ENCODE measurements at places on chromosomes 11 and 22. TPM values are rescaled to one million over a fixed set of nuclear protein-coding genes. Genes with fewer than 3 reads are reported as not detected.
A peak's percentile ranks its signal among the peaks of the same experiment; 100 is the strongest.

- H3K4me1 ChIP-seq = peaks cover 4% of the 10 kb centered on the region
- peaks cover 2% of the 10 kb centered on the region for H3K36me3 ChIP-seq
- no peak overlapping the region for H3K4me3 ChIP-seq
- peaks cover 3% of the 10 kb centered on the region for H3K27me3 ChIP-seq
- H3K27ac ChIP-seq = no peak overlapping the region
Measured at GRCh38 chr22:43407591-43407990, 4.2 kb upstream of the MPPED1 start.

DNA sequence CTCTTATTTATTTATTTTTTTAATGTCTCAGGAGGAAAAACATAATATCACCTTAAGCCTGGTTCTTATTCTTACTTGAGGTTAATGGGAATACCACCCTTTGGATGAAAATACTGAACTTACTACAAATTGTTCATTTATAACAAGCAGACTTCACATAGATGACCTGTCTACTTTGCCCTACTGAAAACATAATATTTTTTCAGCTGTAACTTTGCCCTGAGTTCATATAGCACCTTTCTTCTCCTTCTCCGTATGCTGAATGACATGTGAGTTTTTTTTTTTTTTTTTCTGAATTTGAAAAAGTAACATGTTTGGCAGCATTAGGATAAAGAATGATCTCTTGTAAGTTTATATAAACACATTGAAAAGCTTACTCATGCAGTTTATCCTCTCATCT, 186.8 kb downstream of the TMEM135 start:
- DNase-seq = no peak
- no peak overlapping the region for H3K27ac ChIP-seq
- H3K4me1 ChIP-seq = no peaks in the 10 kb centered on the region

GRCh38 chr22:28795932-28796856, 4.2 kb downstream of the XBP1 start:
- DNase-seq = no peak
- no peak overlapping the region for H3K27ac ChIP-seq
- H3K4me3 ChIP-seq = no peak overlapping the region
- H3K36me3 ChIP-seq = peaks cover 28% of the 10 kb centered on the region
- H3K27me3 ChIP-seq = no peaks in the 10 kb centered on the region

DNA sequence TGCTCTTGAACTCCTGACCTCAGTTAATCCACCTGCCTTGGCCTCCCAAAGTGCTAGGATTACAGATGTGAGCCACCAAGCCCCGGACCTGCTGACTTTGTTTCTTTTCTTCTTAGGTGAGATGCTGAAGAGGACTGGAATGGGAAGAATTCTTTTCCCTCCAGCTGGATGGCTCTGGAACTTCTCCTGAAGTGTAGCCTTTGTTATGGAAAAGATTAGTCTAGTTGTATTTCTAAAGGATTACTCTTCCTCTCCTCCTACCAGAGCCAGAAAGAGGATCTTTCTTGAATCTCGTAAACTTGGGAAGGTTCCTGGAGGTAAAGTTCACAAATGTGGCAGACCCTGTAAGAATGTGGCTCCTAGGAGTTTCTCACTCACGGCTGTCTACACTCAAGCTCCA, 95.4 kb upstream of the LARGE1 start:
- no peaks in the 10 kb centered on the region for H3K27me3 ChIP-seq
- no peak for DNase-seq
- no peak overlapping the region for H3K27ac ChIP-seq
- H3K36me3 ChIP-seq = no peaks in the 10 kb centered on the region
- no peaks in the 10 kb centered on the region for H3K4me1 ChIP-seq

Gene MMP13
- 0.08 TPM for polyA plus RNA-seq

Gene IGF2
- 217 TPM for polyA plus RNA-seq

- H3K27ac ChIP-seq = no peak overlapping the region
- no peaks in the 10 kb centered on the region for H3K27me3 ChIP-seq
- peaks cover 5% of the 10 kb centered on the region for H3K4me1 ChIP-seq
Measured at GRCh38 chr11:78061088-78061920, 2.4 kb upstream of the THRSP start.

Gene CHRM1
- polyA plus RNA-seq = 1.2 TPM

Gene SCARF2
- polyA plus RNA-seq = 15.1 TPM

- no peaks in the 10 kb centered on the region for H3K27me3 ChIP-seq
- peaks cover 7% of the 10 kb centered on the region for H3K4me1 ChIP-seq
- H3K27ac ChIP-seq = no peak overlapping the region
- H3K36me3 ChIP-seq = no peaks in the 10 kb centered on the region
- no peak for DNase-seq
- H3K4me3 ChIP-seq = no peak overlapping the region
Measured at GRCh38 chr11:79430280-79430679, 10.6 kb downstream of the TENM4 start.

Gene MIAT
- polyA plus RNA-seq = 161 TPM

Gene FGF4
- polyA plus RNA-seq = not detected

- H3K4me3 ChIP-seq = no peak overlapping the region
- peaks cover 7% of the 10 kb centered on the region for H3K36me3 ChIP-seq
- no peak for DNase-seq
- H3K27ac ChIP-seq = no peak overlapping the region
- H3K27me3 ChIP-seq = no peaks in the 10 kb centered on the region
Measured at GRCh38 chr22:18984564-18984963, 48.5 kb upstream of the PRODH start.

DNA sequence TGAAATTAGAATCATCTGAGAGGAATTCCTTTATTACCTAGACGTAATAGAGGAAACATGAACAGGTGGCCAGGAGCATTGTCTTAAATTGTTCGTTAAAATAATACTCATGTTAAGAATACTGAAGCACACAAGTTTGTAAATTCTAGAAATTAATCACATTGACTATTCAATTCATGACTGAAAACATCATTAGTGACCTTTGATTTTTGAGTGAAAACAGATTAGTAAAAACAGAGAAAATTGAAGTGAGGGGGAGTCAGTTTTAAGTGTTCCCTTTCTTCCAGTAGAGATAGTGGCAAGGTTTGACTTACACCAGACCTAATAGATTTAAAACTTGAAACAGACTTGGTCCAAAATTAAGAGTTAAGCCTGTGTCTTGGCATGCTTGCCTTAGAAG, 1.4 kb downstream of the ZFP91 start:
- no peaks in the 10 kb centered on the region for H3K27me3 ChIP-seq
- peak overlapping the region; percentile 100 for H3K4me3 ChIP-seq
- peaks cover 9% of the 10 kb centered on the region for H3K4me1 ChIP-seq
- no peak for DNase-seq
- no peak overlapping the region for H3K27ac ChIP-seq

DNA sequence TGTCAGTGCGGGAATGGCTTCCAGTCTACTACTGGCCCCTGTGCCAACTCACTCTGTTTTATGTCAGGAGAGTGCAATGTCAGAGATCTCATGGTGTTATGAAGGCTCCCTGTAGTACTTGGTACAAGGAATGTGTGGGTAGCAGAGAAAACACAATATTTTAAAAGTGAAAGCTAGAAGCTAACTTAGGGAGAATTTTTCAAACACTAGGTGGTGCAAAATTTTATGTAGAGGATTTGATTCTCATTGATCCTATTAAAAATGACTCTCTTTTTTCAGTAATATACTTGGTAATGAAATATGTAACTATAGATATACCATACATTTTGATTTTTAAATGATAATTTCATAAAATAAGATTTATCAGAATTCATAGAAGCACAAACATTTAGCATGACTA, 134.7 kb downstream of the JRKL start:
- H3K27me3 ChIP-seq = no peaks in the 10 kb centered on the region
- no peaks in the 10 kb centered on the region for H3K4me1 ChIP-seq

DNA sequence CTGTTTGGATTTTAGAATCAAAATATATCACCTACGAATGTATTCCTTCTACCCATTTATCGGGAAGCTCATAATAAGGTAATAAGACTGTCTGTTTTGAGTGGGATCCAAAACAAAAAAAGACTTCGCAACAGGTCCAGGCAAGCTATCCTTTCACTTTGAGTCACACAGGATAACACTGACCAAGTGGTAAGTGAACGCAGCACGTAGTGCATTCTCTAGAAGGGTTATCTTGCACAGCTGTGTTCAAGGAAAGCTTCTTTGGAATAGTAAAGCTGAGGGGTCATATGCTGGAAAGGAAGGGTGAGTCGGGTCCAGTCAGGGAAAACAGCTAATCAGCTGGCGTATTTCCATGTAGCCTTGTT, 22.3 kb upstream of the NRGN start:
- no peak for DNase-seq
- no peak overlapping the region for H3K27ac ChIP-seq
- H3K4me1 ChIP-seq = peaks cover 17% of the 10 kb centered on the region
- H3K4me3 ChIP-seq = no peak overlapping the region
- no peaks in the 10 kb centered on the region for H3K36me3 ChIP-seq

GRCh38 chr11:75306529-75306928, 44.9 kb downstream of the ARRB1 start:
- no peak overlapping the region for H3K27ac ChIP-seq
- peaks cover 22% of the 10 kb centered on the region for H3K4me1 ChIP-seq
- peaks cover 14% of the 10 kb centered on the region for H3K36me3 ChIP-seq
- H3K27me3 ChIP-seq = no peaks in the 10 kb centered on the region
- H3K4me3 ChIP-seq = no peak overlapping the region
- DNase-seq = no peak

DNA sequence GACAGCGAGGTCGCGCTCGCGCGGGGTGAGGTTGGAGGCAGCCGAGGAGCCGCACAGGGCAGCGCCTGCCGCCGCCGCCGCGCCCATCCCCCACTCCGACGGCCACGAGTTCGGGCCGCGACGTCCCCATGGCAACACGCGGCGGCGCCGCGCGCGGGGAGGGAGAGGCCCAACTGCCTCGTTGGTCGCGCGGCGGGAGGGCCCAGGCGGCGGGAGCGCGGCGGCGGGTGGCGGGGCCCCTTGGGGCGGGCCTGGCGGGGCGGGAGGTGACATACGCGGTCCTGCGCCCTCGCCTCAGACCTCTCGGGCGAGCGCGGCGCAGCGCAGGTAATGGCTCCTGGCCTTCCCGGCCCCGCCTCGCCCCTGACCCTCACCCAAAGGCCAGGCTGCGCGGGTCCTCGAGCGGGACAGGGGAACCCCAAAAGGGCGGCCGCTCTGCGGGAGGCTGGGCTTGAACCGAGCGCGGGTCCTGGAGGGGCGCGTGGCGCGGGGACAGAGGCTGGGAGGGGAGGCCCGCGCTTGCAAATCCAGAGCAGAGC, at the start of gene DEUP1:
Gene DEUP1 (plus strand): TSS at position 297 of the 539 bp plus-strand sequence. CDS start 1,518 bp downstream, outside the sequence.
- peaks cover 4% of the 10 kb centered on the region for H3K4me1 ChIP-seq
- no peaks in the 10 kb centered on the region for H3K36me3 ChIP-seq
- H3K27me3 ChIP-seq = peaks cover 4% of the 10 kb centered on the region

GRCh38 chr11:47410370-47411264, 2.2 kb downstream of the SLC39A13 start:
- H3K4me3 ChIP-seq = no peak overlapping the region
- peaks cover 62% of the 10 kb centered on the region for H3K4me1 ChIP-seq
- no peak for DNase-seq
- H3K27ac ChIP-seq = no peak overlapping the region
- H3K36me3 ChIP-seq = peaks cover 61% of the 10 kb centered on the region

Gene SERPING1
- polyA plus RNA-seq = 112 TPM

Gene OR8D4
- not detected for polyA plus RNA-seq

Gene ARVCF
- polyA plus RNA-seq = 121 TPM

All from spinal cord (tissue), 10 donors.